ENCODE measurements at places on chromosomes 6 and 20. TPM values are rescaled to one million over a fixed set of nuclear protein-coding genes. Genes with fewer than 3 reads are reported as not detected.

DNA sequence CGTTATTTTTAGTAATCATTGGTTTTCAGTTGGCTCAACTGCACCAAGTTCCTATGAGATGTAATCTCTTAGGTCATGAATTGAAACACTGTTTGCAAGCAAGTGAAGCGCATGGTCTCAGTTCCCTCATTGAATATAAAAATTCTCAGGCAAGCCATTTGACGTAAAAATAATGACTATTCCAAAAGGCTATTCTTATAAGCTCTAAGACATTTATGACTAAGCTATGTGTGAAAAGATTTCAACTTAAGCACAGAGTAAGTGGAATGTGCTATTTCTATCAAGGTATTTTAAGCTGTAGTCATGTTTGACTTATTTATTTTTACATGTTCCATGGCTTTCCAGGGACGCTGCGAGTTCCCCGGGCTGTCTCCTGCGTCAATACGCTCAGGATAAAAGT, 248.5 kb downstream of the THBS2 start:
- H3K27ac ChIP-seq, result no peak overlapping the region
- H3K36me3 ChIP-seq, result no peaks in the 10 kb centered on the region
- H3K4me3 ChIP-seq, result no peak overlapping the region
- peaks cover 14% of the 10 kb centered on the region for H3K27me3 ChIP-seq

GRCh38 chr6:71457929-71458328, 169.3 kb downstream of the OGFRL1 start:
- H3K36me3 ChIP-seq, result peaks cover 3% of the 10 kb centered on the region
- no peaks in the 10 kb centered on the region for H3K27me3 ChIP-seq
- DNase-seq, result no peak
- no peak overlapping the region for H3K27ac ChIP-seq
- peaks cover 34% of the 10 kb centered on the region for H3K4me1 ChIP-seq
- no peak overlapping the region for H3K4me3 ChIP-seq

DNA sequence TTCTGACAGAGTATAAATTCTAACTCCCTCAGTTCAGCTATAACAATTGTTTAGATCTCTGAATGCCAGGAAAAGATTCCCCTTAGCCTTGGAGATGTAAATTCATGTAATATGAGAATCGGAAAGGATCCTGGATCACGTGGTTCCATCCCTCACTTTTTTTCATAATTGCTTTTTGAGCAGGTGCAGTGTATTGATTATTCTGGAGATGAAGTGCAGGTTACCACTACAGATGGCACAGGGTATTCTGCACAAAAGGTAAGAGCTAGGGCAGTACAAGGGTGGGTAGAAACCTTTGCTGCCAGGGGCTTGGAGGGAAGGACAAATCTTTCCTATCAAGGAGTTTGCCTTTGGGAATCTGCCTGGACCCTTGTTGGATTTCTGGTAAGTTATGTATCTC, 52.7 kb downstream of the KDM1B start:
- H3K4me3 ChIP-seq, result no peak overlapping the region
- no peak overlapping the region for H3K27ac ChIP-seq
- no peaks in the 10 kb centered on the region for H3K4me1 ChIP-seq
- no peaks in the 10 kb centered on the region for H3K27me3 ChIP-seq

- DNase-seq, result no peak
- H3K4me1 ChIP-seq, result peaks cover 50% of the 10 kb centered on the region
- no peak overlapping the region for H3K27ac ChIP-seq
- no peaks in the 10 kb centered on the region for H3K36me3 ChIP-seq
- H3K4me3 ChIP-seq, result no peak overlapping the region
These were observed 363.4 kb upstream of the JARID2 start for GRCh38 chr6:14882394-14883026.

DNA sequence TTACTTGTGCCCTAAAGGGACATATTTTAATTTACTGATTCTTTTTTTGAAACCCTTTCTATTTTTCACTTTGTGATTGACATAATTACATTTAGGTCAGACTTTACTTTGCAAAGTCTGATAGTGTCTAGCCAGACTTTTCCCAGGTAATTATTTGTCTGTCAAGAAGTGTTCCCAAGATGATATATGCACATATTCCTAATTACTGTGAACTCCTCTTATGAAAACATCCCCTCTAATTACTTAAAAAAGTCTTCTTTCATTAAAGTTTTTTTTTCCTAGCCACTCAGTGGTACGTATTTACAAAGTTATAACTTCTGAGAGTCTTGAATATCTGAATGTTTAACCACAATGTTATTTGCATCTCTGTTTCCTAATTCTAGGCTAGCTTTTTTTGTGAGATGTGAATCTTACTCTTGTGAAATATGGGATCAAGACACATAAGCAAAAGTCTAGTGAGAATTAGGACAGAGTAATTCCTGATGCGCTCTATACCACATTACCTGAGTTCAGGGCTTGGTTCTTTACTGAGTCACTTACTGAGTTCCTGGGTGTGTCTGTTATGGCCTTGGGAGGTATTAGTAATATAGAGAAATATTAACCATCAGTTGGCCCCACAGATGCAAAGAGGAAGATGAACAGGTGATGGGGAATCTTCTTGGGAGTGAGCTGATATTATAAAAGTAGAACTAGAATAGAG, 27.9 kb downstream of the FAM83B start:
- no peak for DNase-seq
- no peaks in the 10 kb centered on the region for H3K4me1 ChIP-seq
- H3K27ac ChIP-seq, result no peak overlapping the region

- H3K4me3 ChIP-seq, result no peak overlapping the region
- no peaks in the 10 kb centered on the region for H3K27me3 ChIP-seq
- H3K36me3 ChIP-seq, result peaks cover 33% of the 10 kb centered on the region
- peak overlapping the region; percentile 43 for H3K27ac ChIP-seq
- DNase-seq, result no peak
These were observed 47.2 kb downstream of the FIG4 start for GRCh38 chr6:109738255-109738654.

DNA sequence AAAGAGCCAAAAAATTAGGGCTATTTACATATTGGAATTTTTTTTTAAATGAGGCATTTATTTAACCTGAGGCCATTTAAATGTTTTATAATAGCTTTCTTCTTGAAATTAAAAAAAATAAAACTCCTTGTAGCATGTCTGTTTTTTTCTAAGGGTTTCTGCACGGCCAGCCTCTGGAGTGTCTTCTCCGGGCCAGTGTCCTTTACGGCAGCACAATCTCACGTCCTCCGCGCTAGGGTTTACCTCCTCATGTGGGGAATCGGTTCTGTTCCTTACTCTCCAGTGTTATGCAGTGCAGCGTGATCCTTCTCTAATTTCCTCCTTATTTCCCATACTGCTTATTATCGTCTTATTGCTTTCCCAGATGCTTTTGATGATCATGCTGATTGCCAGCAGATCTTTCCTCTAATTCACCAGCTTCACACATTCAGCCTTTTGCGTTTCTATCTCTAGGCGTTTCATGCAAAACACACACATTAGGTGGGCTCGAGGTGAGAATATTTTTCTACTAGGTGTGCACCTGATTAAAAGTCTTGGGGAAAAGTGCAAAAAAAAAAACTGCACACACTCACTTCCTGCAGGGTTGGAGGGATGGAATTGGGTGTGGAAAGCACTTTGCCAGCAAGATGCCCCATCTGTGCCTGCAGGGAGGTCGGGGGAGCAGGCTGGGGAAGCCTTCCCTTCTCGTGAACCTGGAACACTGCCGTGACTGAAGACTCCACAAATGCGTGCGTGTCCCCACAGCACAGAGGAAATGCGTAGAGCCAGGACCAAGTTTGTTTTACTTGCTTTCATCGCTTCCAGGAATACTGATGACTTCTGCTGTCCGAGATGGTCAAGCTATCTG, 56.1 kb downstream of the PSMG4 start:
- H3K4me3 ChIP-seq, result no peak overlapping the region
- peaks cover 53% of the 10 kb centered on the region for H3K27me3 ChIP-seq
- no peak overlapping the region for H3K27ac ChIP-seq
- H3K36me3 ChIP-seq, result no peaks in the 10 kb centered on the region

DNA sequence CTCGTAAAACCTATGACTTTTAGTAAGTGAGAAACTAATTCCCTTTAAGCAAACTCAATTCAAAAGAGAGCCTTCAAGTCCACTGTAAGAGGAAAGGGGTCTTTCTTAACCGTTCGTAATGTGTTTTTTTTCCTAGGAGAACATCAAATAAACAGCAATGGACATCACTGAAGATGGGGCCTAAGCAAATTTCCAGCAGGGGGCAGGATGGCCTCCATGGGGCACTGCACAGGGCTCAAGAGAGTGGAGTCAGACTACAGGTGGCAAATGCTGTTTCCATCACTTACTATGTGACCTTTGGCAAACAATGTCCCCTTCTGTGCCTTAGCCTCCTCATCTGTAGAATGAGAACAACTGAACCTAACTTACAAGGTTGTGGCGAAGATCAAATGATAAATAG, 88.7 kb downstream of the ARHGAP18 start:
- H3K27me3 ChIP-seq, result peaks cover 6% of the 10 kb centered on the region
- peaks cover 39% of the 10 kb centered on the region for H3K36me3 ChIP-seq
- H3K4me3 ChIP-seq, result no peak overlapping the region
- H3K4me1 ChIP-seq, result peaks cover 42% of the 10 kb centered on the region
- DNase-seq, result no peak

- no peak overlapping the region for H3K27ac ChIP-seq
- peaks cover 2% of the 10 kb centered on the region for H3K36me3 ChIP-seq
- no peak for DNase-seq
- H3K4me3 ChIP-seq, result no peak overlapping the region
- H3K4me1 ChIP-seq, result peaks cover 14% of the 10 kb centered on the region
These were observed 215.5 kb downstream of the ZDHHC14 start for GRCh38 chr6:157596461-157596860.

DNA sequence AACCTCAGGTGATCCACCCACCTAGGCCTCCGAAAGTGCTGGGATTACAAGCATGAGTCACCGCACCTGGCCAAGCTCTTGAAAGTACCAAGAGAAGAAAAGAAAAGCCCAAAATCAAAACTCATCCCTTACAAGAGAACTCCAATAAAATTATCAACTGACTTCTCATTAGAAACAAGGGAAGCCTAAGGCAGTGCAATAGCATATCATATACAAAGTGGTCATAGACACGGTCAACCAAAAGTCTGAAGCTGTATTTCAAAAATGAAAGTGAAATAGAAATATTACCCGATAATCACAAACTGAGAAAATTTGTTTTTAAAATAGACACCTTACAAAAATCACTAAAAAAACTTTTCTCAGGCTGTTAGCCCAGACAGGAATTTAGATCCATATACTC, 1321.1 kb upstream of the GJE1 start:
- H3K4me1 ChIP-seq, result peaks cover 5% of the 10 kb centered on the region
- H3K4me3 ChIP-seq, result no peak overlapping the region
- peaks cover 20% of the 10 kb centered on the region for H3K36me3 ChIP-seq
- H3K27ac ChIP-seq, result no peak overlapping the region

GRCh38 chr6:113597231-113597583, 259.9 kb upstream of the MARCKS start:
- H3K27ac ChIP-seq, result no peak overlapping the region
- H3K27me3 ChIP-seq, result peaks cover 2% of the 10 kb centered on the region
- H3K36me3 ChIP-seq, result no peaks in the 10 kb centered on the region
- peaks cover 13% of the 10 kb centered on the region for H3K4me1 ChIP-seq

DNA sequence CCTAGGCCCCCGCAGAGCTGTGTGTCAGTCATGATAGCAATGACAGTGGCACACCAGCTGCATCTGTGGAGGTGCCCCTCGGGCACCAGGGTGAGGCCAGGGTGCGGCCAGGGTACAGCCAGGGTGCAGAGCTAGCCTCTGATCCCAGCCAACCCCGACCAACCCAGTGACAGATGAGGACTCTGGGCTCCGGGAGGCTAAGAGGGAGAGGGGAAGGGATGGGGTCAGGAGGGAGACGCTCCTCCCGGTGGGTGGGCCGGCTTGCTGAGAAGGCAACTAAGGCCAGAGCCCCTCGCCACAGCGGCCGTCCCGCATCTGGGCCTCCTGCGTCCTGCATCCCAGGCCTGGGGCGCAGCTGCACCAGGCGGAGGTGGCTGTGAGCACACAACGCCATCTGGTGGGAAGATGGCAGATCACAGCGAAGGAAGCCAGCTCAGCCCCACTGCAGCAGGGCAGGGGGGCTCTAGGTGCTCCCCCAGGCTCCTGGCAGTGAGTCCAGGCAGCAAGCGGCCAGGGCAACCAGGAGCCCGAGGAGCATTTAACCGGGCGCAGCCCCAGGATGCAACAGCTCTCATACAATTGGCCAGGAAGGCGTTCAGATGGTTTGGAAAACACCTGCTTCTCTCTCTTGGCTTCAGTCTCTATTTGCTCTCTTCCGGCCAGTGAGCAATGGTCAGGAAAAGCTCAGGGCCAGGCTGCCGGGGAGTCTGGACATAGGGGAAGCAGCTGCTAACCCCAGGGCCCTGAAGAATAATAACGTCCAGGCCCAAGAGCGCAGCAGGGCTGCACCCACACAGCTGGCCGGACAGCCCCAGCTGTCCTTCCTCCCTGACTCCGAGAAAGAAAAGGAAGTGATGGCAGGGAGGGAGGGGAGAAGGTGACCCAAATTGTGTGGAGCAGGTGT, 169.4 kb downstream of the TAF4 start:
- H3K27me3 ChIP-seq, result peaks cover 5% of the 10 kb centered on the region
- peaks cover 7% of the 10 kb centered on the region for H3K36me3 ChIP-seq
- H3K4me3 ChIP-seq, result no peak overlapping the region

GRCh38 chr6:87918461-87918941, 129.1 kb upstream of the SPACA1 start:
- peaks cover 27% of the 10 kb centered on the region for H3K27me3 ChIP-seq
- H3K4me3 ChIP-seq, result no peak overlapping the region
- DNase-seq, result no peak
- no peak overlapping the region for H3K27ac ChIP-seq
- no peaks in the 10 kb centered on the region for H3K36me3 ChIP-seq

GRCh38 chr6:105519954-105520353, 117.1 kb upstream of the PREP start:
- H3K27ac ChIP-seq, result no peak overlapping the region
- peak; percentile 9 for DNase-seq
- H3K4me1 ChIP-seq, result peaks cover 10% of the 10 kb centered on the region
- no peaks in the 10 kb centered on the region for H3K36me3 ChIP-seq
- no peaks in the 10 kb centered on the region for H3K27me3 ChIP-seq

- DNase-seq, result no peak
- H3K4me3 ChIP-seq, result no peak overlapping the region
- no peak overlapping the region for H3K27ac ChIP-seq
- no peaks in the 10 kb centered on the region for H3K4me1 ChIP-seq
- H3K36me3 ChIP-seq, result no peaks in the 10 kb centered on the region
These were observed 54.1 kb upstream of the PTPRT start for GRCh38 chr20:43243672-43244269.

- H3K27me3 ChIP-seq, result peaks cover 3% of the 10 kb centered on the region
- H3K4me3 ChIP-seq, result no peak overlapping the region
- peaks cover 50% of the 10 kb centered on the region for H3K4me1 ChIP-seq
- no peak for DNase-seq
- H3K27ac ChIP-seq, result no peak overlapping the region
These were observed 32.0 kb downstream of the MTHFD1L start for GRCh38 chr6:150897400-150897943.

DNA sequence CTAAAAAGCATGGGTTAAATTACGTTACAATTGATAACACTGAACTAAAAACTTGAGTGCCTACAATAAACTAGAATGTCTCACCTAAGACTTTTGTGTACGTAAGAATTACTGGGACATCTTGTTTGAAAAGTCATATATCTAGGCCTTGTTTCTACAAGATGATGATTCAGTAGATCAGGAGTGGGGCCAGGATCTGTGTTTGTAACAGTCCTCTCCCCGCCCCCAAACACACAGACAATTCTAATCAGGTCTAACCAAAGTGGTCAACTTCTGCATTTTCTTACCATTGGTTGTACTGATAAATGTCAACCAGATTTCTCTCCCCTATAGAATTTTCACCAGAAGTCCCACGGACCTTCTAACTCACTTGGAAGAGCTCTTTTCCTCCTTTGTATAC, 56.9 kb downstream of the RAMACL start:
- DNase-seq, result no peak
- H3K4me3 ChIP-seq, result no peak overlapping the region
- no peak overlapping the region for H3K27ac ChIP-seq
- peaks cover 3% of the 10 kb centered on the region for H3K27me3 ChIP-seq

Gene MAP7
- total RNA-seq, result 0.43 TPM

Gene NAPB
- 4.4 TPM for total RNA-seq

Measured in HFFc6 (cell line).